T follicular helper cell (primary cell): ENCODE measurements at places on chromosomes 6 and 20.

DNA sequence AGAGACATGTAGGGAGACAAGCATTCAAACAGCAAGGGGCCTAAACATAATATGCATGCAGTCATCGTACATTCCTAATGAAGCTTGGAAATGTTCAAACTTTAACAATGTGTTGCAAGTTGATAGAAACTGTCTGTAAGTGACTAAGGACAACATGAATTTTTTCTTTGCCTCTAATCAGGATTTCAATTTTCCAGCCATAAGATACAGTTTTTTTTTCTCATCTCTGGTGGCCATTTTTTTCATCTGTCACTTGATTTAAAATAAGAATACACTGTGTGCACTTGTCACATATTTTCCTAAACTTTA is 22.2 kb upstream of the MTRF1L start:
- DNase-seq: no peak

GRCh38 chr6:121694801-121695251 is 259.4 kb downstream of the GJA1 start:
- DNase-seq: no peak

- DNase-seq: no peak
Observed at GRCh38 chr20:50628332-50628731, 63.0 kb downstream of the RIPOR3 start.

GRCh38 chr20:52852714-52853113 is 119.4 kb upstream of the TSHZ2 start:
- no peak for DNase-seq

- no peak for DNase-seq
Observed at GRCh38 chr6:114281496-114281895, 61.3 kb downstream of the HS3ST5 start.

GRCh38 chr6:75204959-75205775 is 686 bp downstream of the COL12A1 start:
- no peak for DNase-seq

DNA sequence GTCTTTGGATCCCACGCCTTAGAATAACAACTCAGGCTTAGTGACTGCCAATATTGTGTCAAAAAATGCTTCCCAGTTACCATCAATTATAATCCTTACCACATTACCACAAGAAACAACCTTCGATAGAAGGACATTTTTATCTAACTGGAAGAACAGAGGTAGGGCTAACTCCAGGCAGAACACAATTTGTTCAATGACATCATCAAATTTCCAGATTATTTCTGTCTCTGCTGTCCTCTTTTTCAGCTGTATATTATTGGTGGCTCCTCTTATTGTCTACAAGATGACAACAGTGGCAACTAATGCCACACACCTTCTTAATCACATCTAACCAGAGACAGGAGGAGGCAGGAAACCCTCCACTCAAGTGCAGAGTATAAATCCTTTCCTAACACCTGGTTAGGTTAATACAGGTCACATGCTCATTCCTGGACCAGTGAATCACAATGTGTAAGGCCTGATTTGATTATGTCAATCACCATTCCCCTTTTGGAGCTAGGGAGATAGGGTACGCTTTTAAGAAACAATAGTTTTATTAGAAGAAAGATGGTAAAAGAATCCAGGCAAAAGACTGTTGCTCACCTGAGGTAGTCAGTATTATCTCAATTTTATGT is 18.0 kb downstream of the KHDC1L start:
- DNase-seq: no peak

- no peak for DNase-seq
Observed at GRCh38 chr6:46541556-46541955, 50.3 kb upstream of the RCAN2 start.

- DNase-seq: no peak
Observed at GRCh38 chr6:84077645-84078044, 44.1 kb downstream of the MRAP2 start.
